ENCODE measurements at places on chromosomes 3 and 15.

DNA sequence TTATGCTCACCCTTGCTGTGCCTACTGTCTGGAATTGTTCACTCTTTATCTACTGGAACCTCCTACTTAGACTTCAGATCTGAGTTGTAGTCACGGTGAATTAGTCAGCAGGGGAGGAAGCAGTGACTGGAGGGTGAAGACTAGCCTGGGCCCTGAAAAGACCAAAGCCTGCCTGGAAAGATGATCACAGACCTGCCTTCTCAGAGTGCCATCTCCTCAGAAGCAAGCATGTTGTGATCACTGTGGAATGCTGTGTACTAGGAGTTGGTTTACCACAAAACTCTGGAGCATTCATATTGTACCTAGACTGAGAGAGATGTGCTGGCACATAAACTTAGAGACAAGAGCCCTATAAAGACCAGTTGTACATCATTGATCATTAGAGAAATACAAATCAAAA is 100.7 kb upstream of the SCN10A start:
- no peak for DNase-seq

GRCh38 chr3:133374708-133375402 is 25.0 kb upstream of the BFSP2 start:
- DNase-seq: no peak

GRCh38 chr15:66287461-66288057 is 5.8 kb upstream of the DIS3L start:
- DNase-seq: peak; percentile 80

GRCh38 chr3:84108442-84108971 is 850.3 kb upstream of the CADM2 start:
- peak; percentile 38 for DNase-seq

DNA sequence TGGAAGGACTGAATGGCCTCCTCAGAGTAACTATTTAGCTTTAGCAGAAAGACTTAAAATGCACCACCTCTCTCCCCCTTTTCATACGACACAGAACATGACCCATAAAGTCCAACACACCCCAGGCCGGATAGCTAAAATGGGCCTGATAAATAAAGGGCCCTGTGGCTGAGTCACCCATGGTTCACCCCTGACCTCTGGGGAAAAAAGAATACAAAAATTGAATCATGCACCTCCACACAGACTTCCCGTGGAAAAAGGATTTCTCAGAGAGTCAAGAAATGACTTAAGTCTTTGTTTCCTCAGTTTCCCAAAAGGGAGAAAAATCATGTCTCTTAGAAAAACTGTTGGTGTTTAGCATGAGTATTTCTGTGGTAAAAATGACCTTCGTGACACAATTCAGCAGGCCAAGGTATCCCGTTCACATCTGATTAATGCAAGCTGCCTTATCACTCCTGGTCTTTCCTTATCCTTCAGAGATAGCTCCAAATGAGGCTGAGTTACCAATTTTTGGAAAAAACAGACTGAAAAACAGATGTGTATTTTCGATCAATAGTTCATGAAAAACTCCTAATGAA is 34.0 kb upstream of the ARHGEF3 start:
- DNase-seq: no peak

DNA sequence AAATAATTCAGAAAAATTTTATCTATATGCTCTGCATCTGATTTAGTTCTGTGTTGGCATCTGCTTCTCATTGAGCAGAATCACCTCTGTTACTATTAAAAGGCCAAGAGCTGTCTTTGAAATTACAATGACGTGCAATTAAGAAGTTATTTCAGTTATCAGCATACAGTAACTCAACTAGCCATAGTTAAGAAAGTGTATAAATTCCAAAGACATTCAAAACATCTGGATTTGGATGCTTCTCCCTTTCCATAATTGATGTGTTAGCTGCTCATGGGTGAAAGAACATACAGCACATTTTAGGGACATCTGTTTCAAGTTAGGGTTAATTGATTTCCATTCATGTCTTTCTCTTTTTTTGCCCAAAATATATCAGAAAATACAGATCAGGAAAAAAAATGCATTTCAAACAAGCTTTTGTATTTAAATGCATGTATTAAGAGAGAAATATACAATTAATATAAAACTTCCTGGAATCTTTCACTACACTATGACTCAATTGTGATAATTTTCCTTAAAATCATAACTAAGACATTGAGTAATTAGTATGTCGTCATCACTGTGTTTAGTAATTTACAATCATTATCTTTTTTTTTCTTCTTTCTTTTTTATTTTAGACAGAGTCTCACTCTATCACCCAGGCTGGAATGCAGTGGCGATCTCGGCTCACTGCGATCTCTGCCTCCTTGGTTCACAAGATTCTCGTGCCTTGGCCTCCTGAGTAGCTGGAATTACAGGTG is 82.7 kb upstream of the MBNL1 start:
- peak; percentile 16 for DNase-seq

DNA sequence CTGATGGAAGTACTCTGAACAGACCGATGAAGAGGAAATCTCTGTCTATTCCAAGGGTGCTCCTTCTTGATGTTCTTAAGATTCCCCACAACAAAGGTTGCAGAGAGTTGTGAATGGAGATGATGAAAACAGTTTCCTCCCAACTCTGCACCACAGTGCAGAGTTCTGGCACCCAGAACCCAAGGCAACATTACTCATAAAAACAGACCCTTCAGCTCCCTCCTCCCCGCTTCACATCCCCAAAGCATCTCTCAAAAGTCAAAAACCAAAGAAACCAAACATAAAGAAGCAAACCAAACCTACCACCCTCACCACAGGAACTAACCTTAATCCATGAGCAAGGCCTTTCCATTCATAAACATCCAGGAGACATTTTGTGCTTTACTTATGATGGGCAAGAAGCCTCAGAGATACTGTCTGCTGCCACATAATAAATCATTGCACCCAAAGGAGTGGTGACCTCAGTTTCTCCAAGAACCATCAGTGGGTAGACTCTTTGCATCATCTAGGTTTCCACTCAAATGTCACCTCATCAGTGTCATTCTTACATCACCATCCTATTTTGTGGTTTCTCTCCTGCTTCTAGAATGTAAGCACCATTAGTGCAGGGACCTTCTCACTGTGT is 13.2 kb downstream of the PCOLCE2 start:
- no peak for DNase-seq

GRCh38 chr15:77508541-77509243 is 88.0 kb downstream of the HMG20A start:
- DNase-seq: no peak

GRCh38 chr3:143978263-143978631 is 6.6 kb downstream of the DIPK2A start:
- no peak for DNase-seq

- DNase-seq: no peak
Measured at GRCh38 chr15:60442763-60443162, 36.2 kb downstream of the ICE2 start.

DNA sequence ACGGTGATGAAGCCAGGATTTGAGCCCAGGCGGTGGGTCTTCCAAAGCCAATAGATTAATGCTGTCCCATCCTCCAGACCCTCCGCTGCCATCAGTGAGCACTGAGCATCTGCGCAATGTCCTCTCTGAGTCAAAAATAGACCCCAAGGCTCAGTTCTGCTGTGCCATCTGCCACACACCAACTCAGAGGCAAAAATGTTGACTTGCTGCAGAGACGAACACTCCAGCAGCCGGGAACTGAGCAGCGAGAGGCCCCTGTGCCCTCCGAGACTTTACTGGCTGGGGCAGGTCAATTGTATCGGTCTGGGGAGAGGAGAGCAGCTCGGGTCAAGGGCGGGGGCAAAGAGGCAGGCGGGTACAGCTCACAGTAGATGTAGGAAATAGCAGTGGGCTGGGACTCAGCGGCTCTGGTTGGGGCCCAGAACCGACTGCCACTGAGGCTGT is 41.5 kb upstream of the ATP2B2 start:
- no peak for DNase-seq

DNA sequence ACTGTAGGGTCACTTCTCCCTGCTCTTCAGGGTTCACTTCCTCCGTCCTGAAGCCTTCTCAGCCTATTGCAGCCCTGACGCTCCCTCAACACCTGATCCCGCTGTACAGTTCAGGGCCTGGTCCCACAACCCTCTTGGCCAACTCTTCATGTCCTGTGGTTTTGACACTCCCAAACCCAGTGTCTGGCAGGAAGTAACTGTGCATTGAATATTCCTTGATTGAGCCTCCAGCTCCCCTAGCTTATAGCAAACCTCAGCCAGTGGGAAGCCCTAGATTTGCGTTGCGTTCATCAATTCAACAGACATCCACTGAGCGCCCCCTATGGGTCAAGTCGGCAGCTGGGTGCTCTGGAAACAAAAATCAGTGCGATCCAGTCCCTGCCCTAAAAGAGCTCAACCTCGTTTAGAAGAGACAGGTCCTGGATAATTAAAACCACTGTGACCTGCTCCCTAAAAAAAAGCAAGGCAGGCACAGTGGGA is 13.5 kb downstream of the UBAP1L start:
- DNase-seq: peak; percentile 90

- no peak for DNase-seq
Measured at GRCh38 chr3:113606539-113607218, 74.3 kb downstream of the SIDT1 start.

DNA sequence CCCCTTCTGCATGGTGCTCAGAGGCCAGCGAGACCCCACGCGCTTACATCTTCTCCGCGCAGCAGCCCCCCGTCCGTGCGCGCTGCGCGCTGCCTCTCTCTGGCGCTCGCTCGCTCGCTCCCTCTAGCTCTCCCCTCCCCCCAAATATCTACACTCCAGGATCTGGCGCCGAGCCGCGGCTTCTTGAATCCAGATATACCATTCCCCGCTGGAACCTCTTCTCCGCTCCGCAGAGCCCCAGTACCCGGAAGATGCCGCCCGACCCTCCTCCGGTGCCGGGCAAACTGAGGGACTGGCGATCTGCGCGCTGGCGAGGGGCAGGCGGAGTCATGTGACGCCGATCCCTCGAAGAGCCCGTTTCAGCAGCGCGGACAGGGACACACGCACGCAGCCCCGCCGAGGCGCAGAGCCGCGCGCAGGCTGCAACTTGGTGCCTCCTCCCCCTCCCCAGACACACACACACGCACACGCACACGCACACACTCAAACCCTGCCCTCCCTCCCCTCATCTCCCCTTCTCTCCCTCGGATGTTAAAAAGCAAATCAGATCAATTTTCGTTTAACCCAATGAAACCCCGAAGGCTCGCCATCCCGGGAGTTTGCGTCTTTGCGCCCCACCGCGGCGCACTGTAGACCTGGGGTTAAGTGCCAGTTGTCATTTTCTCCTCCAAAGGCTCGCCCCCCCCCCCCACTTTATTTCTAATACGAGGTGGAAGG is at the start of gene RASGRF1:
Gene RASGRF1, minus strand, starts transcription at position 294 of the 717 bp plus-strand sequence. Its CDS starts 282 bp downstream, at position 12.
- DNase-seq: peak; percentile 25

- DNase-seq: no peak
Measured at GRCh38 chr3:160698599-160699195, 21.7 kb downstream of the ARL14 start.
